ENCODE measurements at places on chromosomes 1 and 21.

- no peak for DNase-seq
Observed at GRCh38 chr1:94667818-94668217, 126.3 kb upstream of the F3 start.

- peak; percentile 86 for DNase-seq
Observed at GRCh38 chr21:34702341-34703170, 33.8 kb downstream of the CLIC6 start.

- no peak for DNase-seq
Observed at GRCh38 chr21:29748391-29749167, 191.2 kb downstream of the GRIK1 start.

GRCh38 chr1:10754568-10755329, 41.7 kb downstream of the CASZ1 start:
- no peak for DNase-seq

DNA sequence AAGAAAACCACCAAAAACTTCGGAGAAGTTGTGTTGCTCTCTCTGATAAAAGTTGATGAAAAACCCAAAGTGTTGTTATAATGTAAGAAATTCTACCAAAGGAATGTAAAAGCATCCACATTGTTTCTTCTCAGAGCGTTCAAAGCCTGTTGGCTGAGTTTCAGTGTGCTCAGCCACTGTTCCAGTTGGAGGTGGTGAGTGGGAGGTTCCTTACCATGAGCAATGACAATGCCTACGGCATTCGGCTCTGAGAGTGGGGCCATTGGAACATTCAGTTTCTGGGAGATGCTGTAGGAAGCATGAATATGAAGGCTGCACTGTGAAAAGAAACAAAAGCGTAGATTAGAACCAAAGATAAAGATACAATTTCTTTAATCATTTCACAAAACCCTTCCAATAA, 20.5 kb upstream of the MYBPHL start:
- no peak for DNase-seq

GRCh38 chr1:205074084-205074483, 10.2 kb downstream of the TMEM81 start:
- DNase-seq = no peak

GRCh38 chr1:53967409-53968124, 21.4 kb downstream of the LRRC42 start:
- DNase-seq = no peak

Measured in suprapubic skin (tissue), 4 donors.